ENCODE measurements at places on chromosomes 5 and 9.

DNA sequence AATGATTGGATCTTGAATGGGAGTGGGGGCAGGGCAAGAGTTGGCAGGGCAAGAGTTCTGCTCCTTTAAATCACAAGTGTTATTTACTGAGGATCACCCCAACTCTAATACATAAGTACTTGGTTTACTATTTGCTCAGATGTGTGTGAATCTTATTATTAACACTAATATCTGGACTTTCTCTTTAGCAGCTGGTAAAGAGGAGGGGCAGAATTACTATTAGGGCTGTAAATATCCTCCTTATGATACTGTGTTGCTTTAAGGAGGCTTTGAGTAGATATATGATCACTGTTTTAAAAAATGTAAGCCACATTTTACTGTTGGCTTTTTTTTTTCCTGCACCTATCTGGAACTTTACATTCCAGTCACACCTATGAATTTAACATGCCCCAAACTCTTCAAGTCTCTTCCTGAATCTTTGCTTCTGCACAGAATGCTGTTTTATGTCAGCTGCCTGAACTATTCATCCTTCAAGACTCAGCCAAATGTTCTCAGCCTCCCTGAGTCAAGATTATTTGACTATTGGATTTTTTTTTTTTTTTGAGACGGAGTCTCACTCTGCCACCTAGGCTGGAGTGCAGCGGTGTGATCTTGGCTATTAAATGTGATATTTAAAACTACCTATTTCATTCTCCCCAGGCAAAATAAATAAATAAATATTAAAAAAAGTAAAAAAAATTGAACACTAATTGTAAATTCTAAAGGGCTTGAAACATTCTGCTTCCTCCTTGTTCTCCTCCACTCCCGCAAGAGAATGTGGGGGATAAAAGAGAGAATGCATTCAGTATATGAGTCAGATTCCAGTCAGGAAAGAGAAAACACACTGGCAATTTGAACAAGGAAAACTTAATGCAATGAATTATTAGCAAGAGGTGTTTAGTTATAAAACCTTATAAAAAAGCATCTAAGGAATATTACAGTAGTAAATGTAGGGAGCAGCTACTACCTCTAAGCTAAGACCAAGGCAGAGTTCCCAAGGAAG lies 99.3 kb downstream of the FOCAD start:
- DNase-seq = no peak

- no peak for DNase-seq
These were observed 103.2 kb downstream of the VAV2 start for GRCh38 chr9:133888809-133889491.

GRCh38 chr9:14992081-14992480 lies 81.9 kb upstream of the FREM1 start:
- DNase-seq = no peak

GRCh38 chr9:122127396-122127798 lies 32.2 kb downstream of the NDUFA8 start:
- peak; percentile 78 for DNase-seq

- DNase-seq = no peak
These were observed 20.6 kb upstream of the NR5A1 start for GRCh38 chr9:124527781-124528180.

DNA sequence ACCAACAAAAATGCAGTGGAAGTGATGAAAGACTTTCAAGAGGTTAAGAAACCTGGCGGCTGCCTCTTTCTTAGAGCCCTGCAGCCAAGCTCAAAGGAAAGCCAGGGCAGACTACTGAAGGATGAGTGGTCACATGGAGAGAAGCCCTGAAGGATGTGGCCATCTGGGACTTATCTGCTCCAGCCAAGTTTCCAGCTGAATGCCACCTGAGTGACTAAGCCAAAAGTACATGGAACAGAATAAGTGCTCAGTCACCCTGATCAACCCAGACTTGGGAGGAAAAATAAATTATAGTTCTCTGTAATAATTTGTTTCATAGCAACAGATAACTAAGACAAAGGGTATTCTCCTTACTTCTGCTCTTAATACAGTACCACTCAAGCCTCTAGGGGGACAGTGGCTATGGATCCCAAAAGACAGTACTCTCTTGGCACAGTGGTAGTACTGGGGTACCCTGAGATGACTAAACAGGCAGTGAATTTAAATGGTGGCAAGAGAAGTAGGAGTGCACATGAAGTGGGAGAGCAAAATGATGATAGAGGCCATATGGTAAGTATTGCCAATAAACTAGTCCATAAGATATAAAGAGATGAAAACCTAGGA lies 182.3 kb downstream of the ELAVL2 start:
- no peak for DNase-seq

DNA sequence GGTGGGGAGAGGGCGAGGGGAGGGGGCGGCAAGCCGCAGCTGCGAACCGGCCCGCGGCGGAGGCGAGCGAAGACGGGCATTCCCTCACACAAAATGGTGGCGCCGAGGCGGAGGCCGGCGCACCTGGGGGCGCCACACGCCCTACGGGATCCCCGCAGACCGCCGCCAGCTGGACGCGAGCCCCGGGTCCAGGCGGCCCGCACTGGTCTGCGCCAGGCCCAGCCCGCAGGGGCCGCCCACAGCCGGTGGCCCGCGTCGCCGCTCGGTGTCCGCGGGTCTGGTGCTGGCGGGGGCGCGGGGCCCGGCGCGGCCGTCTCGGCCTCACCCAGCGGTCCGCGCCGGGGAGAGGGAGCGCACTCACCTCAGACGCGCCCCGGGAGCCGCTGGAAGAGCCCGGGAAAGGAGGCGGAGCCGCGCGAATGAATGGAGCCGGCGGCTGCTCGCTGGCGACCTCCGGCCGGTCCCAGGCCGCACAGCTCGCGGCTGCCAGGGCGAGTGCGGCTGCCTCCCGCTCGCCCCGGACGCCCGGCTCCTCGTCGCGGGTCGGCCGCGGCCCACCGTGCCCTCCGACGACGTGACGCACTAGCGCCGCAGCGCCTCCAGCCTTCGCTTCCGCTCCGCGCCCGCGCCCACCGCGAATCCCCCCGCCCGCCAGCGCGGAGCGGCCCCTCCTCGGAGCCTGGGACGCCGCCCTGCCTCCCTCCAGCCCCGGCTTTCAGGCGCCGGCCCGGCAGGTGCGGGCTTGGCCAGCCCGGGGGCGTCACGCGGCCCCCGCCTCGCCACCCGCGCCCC lies at the start of gene FAM169A:
Gene FAM169A (minus strand): TSS at position 584 of the 792 bp plus-strand sequence. CDS start 24,711 bp downstream, outside the sequence.
- DNase-seq = peak; percentile 22

GRCh38 chr5:54774281-54775170 lies 210.9 kb downstream of the ESM1 start:
- no peak for DNase-seq

DNA sequence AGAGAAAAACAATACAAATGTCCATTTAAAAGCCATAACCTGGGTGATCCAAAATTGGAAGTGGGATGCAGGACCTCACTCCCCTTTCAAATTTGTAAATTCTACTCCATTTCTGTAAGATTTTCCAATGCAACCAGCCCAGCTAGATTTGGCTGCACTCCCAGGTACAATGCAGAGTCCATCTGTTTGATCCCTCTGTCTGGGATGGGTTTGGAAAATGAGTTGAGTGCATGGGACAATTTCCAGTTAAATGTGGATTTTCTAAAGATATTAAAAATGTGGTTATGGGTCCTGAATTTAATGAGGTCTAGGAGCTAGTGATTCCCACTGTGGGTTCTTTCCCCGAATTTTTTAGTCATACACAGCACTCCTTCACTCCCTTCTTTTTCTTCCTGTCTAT lies 104.0 kb upstream of the ATP10B start:
- DNase-seq = no peak

DNA sequence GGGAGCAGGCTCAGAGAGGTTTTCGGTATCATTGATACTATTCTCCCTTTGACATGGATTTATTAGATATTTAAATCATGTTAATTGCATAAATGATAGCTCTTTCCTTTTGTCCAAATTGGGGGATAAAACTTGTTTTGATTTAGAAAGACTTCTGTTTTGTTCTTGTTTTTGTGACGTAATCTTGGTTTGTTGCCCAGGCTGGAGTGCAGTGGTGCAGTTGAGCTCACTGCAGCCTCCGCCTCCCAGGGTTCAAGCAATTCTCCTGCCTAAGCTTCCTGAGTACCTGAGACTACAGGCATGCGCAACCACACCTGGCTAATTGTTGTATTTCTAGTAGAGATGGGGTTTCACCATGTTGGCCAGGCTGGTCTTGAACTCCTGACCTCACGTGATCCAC lies 7.1 kb downstream of the MAT2B start:
- no peak for DNase-seq

GRCh38 chr9:120791161-120791560 lies 2.1 kb downstream of the FBXW2 start:
- no peak for DNase-seq

DNA sequence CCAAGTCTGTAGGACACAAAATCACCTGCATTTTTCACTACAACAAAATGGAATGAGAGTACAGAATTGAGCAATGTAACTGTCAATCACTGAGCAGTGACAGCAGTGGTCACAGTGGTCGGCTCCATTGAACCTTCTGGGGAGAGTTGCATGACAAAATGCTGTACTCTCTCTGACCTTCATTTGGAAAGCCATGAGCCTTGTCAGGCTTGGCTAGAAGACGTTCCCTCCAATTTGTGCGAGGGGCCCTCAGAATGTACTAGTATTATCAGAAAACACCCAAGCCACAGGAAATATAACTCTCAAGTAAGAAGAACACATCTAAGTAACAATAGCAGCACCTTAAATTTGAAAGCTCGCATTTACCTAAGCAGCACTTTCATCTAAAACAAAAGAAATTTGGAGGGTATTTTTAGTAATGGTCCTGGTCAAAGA lies 425.6 kb upstream of the MEF2C start:
- DNase-seq = no peak

GRCh38 chr9:3136686-3137346 lies 292.9 kb upstream of the PUM3 start:
- no peak for DNase-seq

- DNase-seq = no peak
These were observed 38.2 kb downstream of the CPEB4 start for GRCh38 chr5:173926359-173926758.

GRCh38 chr9:72839085-72839484 lies 113.8 kb downstream of the ALDH1A1 start:
- DNase-seq = no peak

- no peak for DNase-seq
These were observed 72.5 kb upstream of the RASA1 start for GRCh38 chr5:87195104-87195591.

DNA sequence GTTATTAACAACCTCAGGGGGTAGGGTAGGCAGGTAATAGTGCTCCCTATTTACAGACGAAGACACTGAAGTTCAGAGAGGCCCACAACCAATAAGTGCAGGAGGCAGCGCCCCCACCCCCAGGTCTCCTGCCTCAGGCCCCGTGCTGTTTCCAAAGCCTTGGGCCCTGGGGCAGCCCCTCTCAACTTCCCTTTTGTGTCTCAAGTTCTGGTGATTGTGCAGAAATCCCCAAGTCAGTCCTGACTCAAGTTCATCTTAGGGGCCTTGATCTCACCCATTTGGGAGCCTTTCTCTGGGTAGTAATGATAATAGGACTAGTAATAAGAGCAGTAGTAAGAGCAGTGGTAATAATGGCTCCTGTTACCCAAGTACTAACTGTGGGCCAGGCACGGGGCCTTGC lies 35.5 kb upstream of the ASS1 start:
- no peak for DNase-seq

GRCh38 chr9:124810663-124811355 lies 33.9 kb downstream of the OLFML2A start:
- DNase-seq = no peak

DNA sequence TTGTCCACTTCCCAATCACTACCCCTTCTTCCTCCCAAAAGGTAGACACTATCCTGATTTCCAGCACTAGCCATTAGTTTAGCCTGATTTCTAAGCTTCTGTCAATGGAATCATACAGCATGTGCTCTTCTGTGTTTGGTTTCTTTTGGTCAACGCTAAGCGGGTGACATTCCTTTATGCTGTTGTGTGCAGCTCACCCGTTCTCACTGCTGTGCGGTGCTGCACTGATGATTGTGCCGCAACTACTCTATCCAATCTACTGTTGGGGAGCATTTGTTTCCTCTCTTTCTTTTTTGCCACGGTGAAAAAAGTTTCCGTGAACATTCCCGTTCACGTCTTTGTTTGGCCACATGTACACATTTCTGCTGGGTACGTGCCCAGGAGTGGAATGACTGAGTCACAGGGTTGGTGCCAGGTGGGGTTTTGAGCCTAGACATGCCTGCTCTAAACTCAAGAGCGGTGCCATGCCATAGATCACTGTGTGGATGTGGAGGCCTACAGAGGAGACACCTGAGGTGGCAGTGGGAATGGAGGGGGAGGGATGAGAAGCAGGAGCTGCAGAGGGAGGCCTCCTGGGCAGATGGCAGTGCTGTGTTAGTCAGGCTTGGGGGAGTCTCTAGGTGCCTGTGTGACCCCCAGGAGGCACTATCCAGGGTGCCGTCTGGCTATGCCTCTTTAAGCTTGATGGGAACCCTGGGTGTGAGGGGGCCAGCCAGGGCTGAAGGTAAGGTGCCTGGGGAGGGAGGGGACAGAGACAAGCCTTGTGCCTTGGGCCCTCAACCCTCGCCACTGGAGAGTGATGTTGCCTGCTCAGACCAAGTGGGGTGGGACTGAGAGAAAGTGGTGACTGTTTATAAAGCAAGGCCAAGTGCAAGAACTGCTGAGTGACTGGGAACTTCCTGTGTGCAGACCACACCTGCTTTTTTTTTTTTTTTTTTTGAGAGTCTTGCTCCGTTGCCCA lies 11.4 kb upstream of the ANKRD33B start:
- no peak for DNase-seq

DNA sequence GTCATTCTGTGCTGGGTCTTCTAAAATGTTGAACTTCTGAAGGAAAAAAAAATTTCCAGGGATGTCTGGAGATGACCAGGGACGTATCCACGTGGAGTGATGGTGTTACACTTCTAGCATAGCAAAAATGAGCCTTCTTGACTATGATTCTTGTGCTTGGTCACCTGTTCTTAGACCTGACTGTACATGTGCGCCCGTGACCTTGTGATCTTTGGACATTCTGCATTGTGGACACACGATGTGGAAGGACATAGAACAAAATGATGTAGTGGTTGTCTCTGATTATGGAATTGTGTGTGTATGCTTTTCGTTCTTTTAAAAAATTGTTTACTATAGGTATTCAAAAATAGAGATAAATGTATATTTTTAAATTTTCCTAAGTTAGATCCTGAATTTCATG lies 61.0 kb downstream of the SNX30 start:
- DNase-seq = no peak

DNA sequence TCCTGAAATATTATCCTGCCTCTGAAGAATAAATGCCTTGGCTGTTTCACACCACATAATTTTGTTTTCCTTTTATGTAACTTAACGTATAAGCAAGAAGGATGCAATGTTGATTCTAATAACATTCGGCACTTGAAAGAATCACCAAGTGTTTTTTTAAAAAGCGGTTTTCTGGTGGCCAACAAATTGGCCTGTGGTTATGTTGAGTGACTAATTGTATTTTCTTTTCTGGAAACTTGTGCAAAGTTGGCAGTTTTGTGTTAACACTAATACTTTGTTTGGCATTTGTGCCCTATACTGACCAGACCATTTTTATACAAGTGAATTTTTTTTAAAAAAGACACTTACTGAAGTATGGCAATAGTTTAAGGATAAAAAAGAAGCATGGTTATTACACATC lies 452.7 kb downstream of the BNC2 start:
- DNase-seq = no peak

Measured in anterior cingulate cortex (tissue), 58 donors.